Thoracic aorta (tissue), 2 donors: ENCODE measurements at places on chromosomes 6 and 20. TPM values are rescaled to one million over a fixed set of nuclear protein-coding genes. Genes with fewer than 3 reads are reported as not detected.

Gene RFX6
- not detected for total RNA-seq

Gene ZNF311
- 0.27 TPM for total RNA-seq

Gene ADGRF5
- total RNA-seq, result 13.5 TPM

Gene HSPA12B
- total RNA-seq, result 4.6 TPM

Gene TRAM2
- 41.8 TPM for total RNA-seq

Gene CALHM4
- not detected for total RNA-seq

GRCh38 chr6:85810558-85810957, 167.9 kb upstream of the SYNCRIP start:
- H3K27me3 ChIP-seq, result no peaks in the 10 kb centered on the region
- no peak for DNase-seq
- no peaks in the 10 kb centered on the region for H3K36me3 ChIP-seq
- H3K4me3 ChIP-seq, result no peak overlapping the region

DNA sequence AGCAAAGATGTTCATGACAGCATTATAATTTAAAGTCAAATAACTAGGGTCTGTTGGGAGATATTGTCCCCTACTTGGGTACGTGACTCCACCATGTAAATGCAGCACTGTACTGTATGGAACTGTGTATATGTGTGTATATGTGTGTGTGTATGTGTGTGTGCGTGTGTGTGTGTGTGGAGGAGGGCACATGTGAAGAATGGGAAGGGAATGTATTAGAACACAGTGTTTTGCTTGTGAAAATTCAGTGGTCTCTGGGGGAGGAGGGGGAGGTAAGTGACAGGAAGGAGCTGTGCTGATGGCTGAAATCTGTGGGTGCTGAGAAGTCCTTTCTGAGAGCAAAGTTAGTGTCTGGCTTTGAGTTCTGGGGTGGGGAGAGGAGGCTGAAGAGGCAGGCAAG, 23.9 kb upstream of the VEGFA start:
- no peak overlapping the region for H3K4me3 ChIP-seq
- H3K27ac ChIP-seq, result no peak overlapping the region
- H3K27me3 ChIP-seq, result no peaks in the 10 kb centered on the region
- H3K36me3 ChIP-seq, result no peaks in the 10 kb centered on the region
- H3K4me1 ChIP-seq, result no peaks in the 10 kb centered on the region
- no peak for DNase-seq

- no peak overlapping the region for H3K27ac ChIP-seq
- no peak for DNase-seq
- H3K27me3 ChIP-seq, result no peaks in the 10 kb centered on the region
- no peak overlapping the region for H3K4me3 ChIP-seq
- no peaks in the 10 kb centered on the region for H3K36me3 ChIP-seq
Observed at GRCh38 chr6:85726206-85726605, 83.5 kb upstream of the SYNCRIP start.

- H3K4me3 ChIP-seq, result no peak overlapping the region
- DNase-seq, result no peak
- no peaks in the 10 kb centered on the region for H3K27me3 ChIP-seq
- no peak overlapping the region for H3K27ac ChIP-seq
- H3K36me3 ChIP-seq, result no peaks in the 10 kb centered on the region
Observed at GRCh38 chr6:52745764-52746201, 17.5 kb downstream of the GSTA2 start.

DNA sequence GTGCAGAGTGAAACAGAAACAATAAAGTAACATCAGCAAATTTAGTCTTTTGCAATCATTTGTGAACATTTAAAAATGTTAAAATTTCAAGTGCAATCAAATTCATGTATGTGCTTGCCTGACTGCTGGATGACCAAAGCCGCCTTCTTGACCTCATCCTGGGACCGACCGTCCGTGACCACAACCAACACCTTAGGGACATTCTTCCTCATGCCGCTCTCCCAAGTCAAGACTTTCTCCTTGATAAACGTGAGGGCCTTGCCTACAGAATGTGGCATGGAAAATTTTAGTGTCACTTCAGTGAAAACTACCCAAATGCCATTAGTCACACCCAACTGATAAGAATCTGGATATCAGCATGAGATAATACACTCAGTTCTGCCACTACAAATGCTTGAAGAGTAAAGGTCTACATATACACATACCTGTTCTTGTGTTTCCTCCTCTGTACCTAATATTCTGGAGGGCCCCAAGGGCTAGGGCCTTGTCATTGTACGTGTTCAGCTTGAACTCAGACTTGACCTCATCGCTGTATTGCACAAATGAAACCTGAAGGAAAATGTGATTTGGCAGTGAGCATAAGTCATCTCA, 86.8 kb downstream of the COL12A1 start:
- DNase-seq, result no peak
- no peaks in the 10 kb centered on the region for H3K27me3 ChIP-seq
- no peak overlapping the region for H3K4me3 ChIP-seq
- peaks cover 35% of the 10 kb centered on the region for H3K4me1 ChIP-seq
- H3K27ac ChIP-seq, result peak overlapping the region; percentile 41

DNA sequence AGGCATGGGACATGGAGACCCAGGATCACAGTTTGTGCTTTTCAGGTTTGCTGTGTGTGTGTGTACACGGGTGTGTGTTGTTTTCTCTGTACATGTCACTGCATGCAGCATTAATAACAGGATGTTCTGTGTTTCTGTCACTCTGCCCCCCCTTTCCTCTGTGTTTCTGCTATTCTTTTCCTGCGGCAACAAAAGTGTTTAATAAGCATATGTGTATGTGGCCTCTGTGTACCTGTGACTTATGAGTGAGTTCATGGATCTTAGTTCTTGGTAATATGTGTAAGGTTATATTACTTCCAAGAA, 9.8 kb downstream of the SYNGAP1 start:
- DNase-seq, result no peak
- no peak overlapping the region for H3K4me3 ChIP-seq
- peaks cover 19% of the 10 kb centered on the region for H3K4me1 ChIP-seq

DNA sequence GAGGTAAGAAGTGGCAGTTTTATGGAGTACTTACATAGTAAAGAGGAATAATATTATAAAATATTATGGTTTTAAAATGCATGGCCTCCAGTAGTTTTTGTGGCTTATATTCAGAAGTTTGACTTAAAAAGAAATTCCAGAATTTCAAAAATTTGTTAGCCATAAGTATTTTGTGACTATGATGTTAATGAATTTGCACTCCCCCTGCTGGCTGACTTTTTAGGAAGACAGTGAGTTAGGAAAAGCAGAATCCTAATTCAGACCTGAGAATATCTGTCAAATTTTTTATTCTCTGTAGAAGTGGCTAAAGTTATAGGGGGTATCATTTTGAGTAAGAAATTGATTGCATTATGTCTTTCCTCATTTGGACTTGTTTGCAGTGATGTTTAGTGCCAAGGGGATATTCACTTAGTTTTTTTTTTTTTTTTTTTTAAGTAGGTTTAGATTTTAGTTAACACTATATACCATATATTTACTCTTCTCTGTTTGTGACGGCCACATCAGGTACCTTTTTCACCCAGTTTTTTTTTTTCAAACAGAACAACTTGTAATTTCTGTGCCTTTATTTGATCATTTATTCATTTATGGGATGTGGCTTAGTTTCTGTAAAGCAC, 40.8 kb downstream of the ZFAND3 start:
- no peaks in the 10 kb centered on the region for H3K36me3 ChIP-seq
- H3K4me3 ChIP-seq, result no peak overlapping the region
- peaks cover 26% of the 10 kb centered on the region for H3K4me1 ChIP-seq
- DNase-seq, result no peak
- no peaks in the 10 kb centered on the region for H3K27me3 ChIP-seq

GRCh38 chr6:160420969-160421556, 72.9 kb downstream of the SLC22A3 start:
- DNase-seq, result no peak
- H3K36me3 ChIP-seq, result peaks cover 10% of the 10 kb centered on the region
- H3K4me3 ChIP-seq, result peak overlapping the region; percentile 55
- H3K27ac ChIP-seq, result peak overlapping the region; percentile 64
- H3K27me3 ChIP-seq, result no peaks in the 10 kb centered on the region

DNA sequence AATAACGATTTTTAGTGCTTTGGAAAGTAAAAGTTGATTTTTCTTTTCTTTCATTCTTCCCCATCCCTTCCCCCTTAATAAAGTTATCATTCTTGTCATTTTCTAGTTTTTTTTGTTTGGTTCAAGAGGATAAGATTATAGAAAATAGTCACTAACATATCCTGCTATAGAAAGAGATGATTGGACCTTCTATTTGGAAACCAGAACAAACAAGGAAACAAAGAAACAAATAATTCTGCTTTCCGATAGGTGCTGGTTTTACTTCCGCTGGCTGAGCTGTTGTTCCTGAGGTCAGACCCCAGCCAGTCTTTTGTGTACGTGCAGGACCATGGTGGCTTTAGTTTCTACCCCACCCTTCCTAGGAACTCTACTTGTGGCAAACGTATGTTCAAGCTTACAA, at the start of gene CDH26:
TSS of gene CDH26 (plus strand) at position 301 of the 400 bp plus-strand sequence. CDS start 304 bp downstream, outside the sequence.
- H3K27ac ChIP-seq, result no peak within 1 kb of the TSS
- H3K4me1 ChIP-seq, result no peaks in the 10 kb centered on the region
- no peak within 1 kb of the TSS for H3K4me3 ChIP-seq
- no peaks in the 10 kb centered on the region for H3K36me3 ChIP-seq

GRCh38 chr20:16701296-16701695, 28.5 kb upstream of the SNRPB2 start:
- DNase-seq, result no peak
- H3K36me3 ChIP-seq, result no peaks in the 10 kb centered on the region
- H3K27ac ChIP-seq, result no peak overlapping the region
- no peaks in the 10 kb centered on the region for H3K4me1 ChIP-seq

- no peak overlapping the region for H3K27ac ChIP-seq
- H3K36me3 ChIP-seq, result no peaks in the 10 kb centered on the region
- no peaks in the 10 kb centered on the region for H3K27me3 ChIP-seq
- no peak for DNase-seq
- no peak overlapping the region for H3K4me3 ChIP-seq
- H3K4me1 ChIP-seq, result peaks cover under 1% of the 10 kb centered on the region
Observed at GRCh38 chr6:159577564-159577963, 115.5 kb downstream of the SOD2 start.

- H3K27me3 ChIP-seq, result no peaks in the 10 kb centered on the region
- no peak for DNase-seq
- H3K4me3 ChIP-seq, result no peak overlapping the region
- H3K4me1 ChIP-seq, result peaks cover 10% of the 10 kb centered on the region
- H3K36me3 ChIP-seq, result no peaks in the 10 kb centered on the region
Observed at GRCh38 chr6:89817481-89817880, 2.1 kb downstream of the MDN1 start.

DNA sequence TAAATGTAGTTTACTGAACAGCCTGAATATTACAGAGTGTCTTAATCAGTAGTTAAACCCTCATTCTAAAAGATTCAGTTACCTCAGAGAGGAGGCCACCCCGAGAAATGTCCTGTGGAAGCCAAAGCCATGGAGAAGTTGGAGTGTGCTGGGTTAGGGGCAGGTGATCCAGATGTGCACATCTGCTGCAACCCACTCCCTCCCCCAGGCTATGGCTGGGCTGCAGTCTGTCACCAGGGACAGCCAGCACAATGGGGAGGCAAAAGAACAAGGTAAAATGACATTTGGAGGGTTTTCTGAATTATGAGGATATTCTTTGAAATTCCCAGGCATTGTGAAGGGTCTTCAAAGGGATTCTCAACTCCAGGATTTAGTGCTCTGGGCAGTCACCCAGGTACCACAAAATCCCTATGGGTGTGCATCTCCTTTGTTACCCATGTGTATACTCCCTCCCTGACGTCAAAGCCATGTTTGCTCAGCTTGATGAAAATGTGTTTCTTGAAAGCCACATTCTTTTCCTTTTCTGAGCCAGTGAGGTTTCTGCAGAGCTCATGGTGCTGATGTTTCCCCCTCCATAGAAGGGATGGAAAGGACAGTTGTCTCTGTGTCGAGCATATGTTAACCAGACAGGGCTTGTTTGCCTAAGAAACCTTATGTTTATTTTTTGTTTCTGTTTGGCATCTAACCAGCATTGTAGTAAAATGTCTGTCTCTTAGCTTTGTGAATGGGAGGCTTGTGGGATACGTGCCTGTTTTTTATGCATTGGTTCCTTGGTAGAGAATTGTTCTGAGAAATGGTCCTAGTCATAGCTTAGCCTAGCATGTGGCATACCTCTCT, 212.3 kb upstream of the TBX18 start:
- H3K36me3 ChIP-seq, result no peaks in the 10 kb centered on the region
- no peaks in the 10 kb centered on the region for H3K27me3 ChIP-seq
- no peak for DNase-seq
- peaks cover 7% of the 10 kb centered on the region for H3K4me1 ChIP-seq
- H3K27ac ChIP-seq, result no peak overlapping the region

DNA sequence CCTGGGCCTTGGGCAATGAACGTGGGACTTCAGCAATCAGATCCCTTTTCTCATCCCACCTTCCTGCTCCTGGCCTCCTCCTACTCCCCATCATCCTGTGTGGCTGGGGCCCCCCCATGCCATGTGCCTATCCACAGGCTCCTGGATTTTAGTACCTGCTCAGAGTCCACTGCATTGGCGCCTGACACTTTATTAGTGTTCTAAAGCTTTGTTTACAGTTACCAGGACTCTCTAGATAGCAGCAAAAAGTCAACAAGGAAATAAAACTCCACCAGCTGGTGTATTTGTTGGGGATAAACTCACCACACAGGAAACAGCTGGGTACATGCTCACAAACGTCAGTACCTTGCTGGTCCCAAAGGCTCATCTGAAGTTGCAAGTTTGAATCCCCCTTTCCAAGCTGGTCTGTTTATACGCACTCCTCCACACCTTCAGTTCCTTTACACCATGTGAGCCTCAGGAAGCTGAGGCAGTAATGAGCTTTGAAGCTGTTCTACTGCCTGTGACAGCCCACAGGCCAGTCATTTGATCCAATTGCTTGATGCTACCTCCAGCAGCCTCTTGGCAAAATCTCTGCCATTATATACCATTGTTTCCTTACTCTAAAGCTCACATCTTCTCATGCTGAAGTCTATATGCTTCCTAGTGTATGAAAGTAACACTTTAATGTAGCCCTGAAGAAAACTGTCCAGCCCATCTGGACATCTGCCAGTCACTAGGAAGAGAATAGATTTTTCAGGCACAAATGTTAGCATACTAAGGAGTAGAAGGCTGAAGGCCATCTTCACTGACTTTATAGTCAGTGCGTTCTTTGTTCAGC, 76.6 kb downstream of the ANKEF1 start:
- no peak overlapping the region for H3K27ac ChIP-seq
- no peaks in the 10 kb centered on the region for H3K36me3 ChIP-seq
- H3K27me3 ChIP-seq, result no peaks in the 10 kb centered on the region
- no peak overlapping the region for H3K4me3 ChIP-seq

DNA sequence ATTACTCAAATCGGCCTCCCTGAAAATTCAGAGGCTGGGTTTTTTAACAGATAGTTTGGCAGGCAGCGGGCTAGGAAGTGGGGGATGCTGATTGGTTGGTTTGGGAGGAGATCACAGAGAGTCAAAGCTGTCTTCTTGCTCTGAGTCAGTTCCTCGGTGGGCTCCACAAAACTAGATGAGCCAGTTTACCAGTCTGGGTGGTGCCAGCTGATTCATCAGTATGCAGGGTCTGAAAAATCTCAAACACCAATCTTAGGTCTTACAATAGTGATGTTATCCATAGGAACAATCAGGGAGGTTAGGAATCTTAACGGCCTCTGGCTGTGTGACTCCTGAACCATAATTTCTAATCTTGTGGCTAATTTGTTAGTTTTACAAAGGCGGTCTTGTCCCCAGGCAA, 190.7 kb downstream of the C6orf118 start:
- DNase-seq, result no peak
- H3K4me1 ChIP-seq, result no peaks in the 10 kb centered on the region
- H3K27me3 ChIP-seq, result no peaks in the 10 kb centered on the region
- no peak overlapping the region for H3K4me3 ChIP-seq
- no peak overlapping the region for H3K27ac ChIP-seq
- no peaks in the 10 kb centered on the region for H3K36me3 ChIP-seq
